Right lobe of liver (tissue), 6 donors: ENCODE measurements at places on chromosomes 6 and 20. TPM values are rescaled to one million over a fixed set of nuclear protein-coding genes. Genes with fewer than 3 reads are reported as not detected.

DNA sequence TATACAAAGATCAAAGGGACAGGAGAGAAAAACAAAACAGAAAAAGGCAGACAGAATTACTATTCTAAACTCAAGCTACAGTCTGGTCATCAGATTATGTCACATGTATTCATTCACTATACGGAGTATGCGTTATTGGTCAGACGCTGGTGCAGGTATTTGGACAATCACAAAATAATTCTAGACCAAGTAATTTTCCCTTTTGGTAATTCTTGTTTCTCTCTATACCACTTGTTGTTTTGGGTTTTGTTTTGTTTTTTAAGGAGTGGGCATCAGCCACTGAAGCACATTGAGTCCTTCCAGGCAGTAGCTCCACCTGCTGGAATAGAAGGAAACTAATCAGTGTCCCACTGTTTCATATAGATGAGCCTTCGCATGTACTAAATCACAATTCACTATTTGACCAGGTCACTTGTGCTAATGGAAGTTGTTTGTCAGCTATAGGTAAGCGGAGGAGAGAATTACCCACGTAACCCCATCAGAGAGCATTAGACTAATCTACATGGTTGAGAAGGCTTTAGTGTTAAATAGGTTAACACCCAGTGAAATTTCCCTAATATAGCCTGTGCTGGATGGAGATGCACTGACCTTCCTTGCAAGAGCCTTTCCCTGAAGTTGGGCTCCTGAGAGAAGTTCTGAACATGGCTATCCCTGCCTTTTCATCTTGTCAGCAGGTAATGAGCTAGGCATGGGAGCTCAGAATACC, 77.9 kb downstream of the TNFAIP3 start:
- no peak for DNase-seq

GRCh38 chr6:35061651-35062410, 79.3 kb downstream of the TCP11 start:
- no peak for DNase-seq

DNA sequence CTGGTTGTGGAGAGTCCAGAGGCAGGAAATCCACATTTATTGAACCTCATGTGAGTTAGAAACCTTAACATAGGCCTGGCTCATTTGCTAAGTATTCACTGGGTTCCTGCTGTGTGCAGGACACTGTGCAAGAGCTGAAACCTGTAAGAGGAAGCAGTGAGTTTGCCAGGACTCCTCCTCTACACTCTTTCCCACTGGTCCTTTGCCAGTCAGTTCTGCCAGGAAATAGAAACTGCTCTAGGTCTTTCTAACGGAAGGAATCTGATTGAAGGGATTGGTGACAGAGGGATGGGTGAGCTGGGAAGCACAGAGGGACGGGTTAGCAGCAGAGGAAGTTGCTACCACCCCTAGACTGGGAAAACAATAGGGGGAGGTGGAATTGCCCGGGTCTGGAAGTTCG, 234.2 kb upstream of the ECI2 start:
- no peak for DNase-seq

DNA sequence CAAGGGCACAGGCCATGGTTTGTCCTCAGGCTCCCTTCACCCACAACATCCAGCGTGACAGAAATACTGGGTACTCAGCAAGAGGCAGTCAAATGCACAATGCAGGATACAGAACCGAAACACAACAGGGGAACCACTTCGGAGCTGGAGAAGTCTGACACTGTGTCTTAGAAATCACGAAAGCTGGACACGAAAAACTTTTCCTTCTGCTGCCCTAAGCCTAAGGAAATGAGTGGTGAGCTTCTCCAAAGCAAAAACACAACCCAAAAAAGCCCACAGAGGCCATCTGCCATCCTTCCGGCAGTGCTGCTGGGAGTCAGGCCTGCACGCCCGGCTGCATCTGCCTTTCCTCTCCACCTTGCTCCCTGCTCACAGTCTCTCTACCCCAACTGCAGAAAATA, 106.3 kb downstream of the SLC23A2 start:
- DNase-seq: no peak

Gene METTL24
- 0.37 TPM for total RNA-seq

GRCh38 chr6:7050004-7050403, 57.8 kb upstream of the RREB1 start:
- no peak for DNase-seq

GRCh38 chr6:95576218-95576997, 927 bp upstream of the MANEA start:
- DNase-seq: no peak

GRCh38 chr20:19598117-19598850, 159.8 kb upstream of the RIN2 start:
- DNase-seq: no peak

- no peak for DNase-seq
Observed at GRCh38 chr6:136284909-136285308, 4.7 kb downstream of the BCLAF1 start.

Gene WDR46
- total RNA-seq: 26.3 TPM

Gene MEI4
- total RNA-seq: 0.25 TPM

DNA sequence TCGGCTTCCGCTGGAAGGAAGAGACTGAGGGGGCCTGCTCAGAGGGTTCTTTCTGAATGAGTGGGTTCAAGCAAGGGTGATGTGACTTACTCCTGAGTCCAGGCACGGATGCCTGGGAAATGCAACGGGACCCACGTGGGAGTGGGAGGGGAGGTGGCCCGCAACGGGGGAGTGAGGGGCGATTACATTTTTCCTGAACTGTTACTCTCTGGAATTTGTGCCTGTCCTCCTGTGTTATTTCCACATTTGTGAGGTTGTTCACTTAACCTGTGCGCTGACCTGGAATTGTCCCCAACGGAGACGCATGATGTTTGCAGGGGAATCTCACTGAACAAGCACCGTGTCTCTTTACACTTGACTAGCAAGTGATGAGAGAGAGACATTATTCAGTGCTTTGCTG, 209.4 kb downstream of the CDH4 start:
- no peak for DNase-seq

DNA sequence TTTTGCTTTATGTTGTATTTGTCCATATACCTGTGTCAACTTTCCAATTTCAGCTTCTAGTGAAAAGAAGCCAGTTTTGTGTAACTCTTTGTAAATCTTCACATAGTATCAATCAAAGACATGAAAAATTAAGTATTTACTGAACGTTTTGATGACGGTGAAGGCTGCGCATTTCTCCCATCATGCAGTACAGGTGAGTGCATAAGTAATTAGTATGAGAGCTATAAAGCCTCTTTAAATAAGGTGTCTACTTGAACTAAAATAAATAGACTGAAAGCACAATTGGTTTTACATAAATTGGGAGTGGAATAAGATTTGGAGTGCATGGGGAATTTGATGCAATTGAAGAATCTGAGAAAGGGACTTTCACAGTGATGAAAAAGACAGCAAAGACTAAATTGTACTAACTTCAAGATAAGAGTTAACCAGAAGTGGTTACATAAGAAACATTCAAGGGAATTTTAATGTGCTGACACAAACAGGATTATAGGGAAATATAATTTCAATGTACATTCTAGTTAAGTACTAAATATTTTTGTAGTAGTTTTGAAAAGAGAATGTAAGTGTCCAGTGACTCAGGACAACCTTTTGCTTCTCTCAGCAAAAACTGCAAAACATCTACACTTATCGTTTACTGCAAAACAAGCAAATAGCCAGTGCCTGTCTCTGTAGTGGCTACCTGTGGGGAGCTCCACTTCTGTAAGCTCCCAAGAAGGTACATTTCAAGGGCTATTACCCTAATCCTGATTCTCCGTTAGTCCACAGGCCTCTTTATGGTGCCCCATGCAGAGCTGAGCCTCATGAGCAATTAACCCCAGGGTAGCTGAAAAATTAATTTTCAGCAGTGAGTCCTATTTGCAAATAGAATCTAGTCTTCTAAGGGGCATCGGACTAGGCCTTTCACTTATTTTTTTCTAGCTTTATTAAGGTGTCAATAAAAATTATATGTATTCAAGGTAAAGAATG, 13.0 kb downstream of the TENT5A start:
- no peak for DNase-seq

DNA sequence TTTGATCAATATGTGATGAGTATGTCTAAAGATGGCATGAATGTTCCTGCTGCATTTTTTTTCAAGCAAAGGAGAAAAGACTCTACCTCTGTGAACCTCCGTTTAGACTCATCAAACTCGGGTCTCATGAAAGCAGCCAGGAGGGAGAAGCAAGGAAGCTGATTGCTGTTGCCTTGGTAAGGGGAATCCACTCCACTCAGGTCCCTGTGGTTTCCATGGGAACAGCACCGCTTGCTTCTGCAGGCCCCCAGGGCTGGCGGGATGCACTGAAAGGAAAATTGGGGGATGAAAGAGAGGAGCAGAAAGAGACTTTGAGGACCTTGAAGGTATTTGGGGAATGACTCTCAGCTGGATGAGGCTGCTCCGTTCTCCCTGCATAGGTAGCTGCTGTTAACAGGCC, 249.6 kb upstream of the RIN2 start:
- no peak for DNase-seq

Gene SNPH
- total RNA-seq: 0.12 TPM

DNA sequence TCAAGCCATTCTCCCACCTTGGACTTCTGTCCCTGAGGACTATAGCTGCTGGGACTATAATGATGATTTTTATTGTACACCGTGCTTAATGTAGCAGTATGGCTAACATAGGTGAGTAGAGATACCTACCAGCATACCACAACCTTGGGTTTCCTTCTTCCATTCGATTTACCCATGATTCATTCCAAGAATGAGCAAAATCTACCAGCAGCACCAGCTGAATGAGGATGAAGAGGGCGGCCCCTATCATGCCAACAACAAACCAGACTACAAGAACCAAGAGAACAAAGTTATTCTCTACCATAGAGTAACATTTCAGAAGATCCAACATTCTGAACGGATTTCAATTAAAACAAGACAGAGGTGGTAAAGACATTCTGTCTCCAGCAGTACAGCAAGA, 12.1 kb downstream of the SERINC3 start:
- no peak for DNase-seq

Gene PLG
- total RNA-seq: 765 TPM

Gene ZNF341
- 1.6 TPM for total RNA-seq

GRCh38 chr6:150622941-150623874, 23.5 kb downstream of the PLEKHG1 start:
- DNase-seq: no peak

DNA sequence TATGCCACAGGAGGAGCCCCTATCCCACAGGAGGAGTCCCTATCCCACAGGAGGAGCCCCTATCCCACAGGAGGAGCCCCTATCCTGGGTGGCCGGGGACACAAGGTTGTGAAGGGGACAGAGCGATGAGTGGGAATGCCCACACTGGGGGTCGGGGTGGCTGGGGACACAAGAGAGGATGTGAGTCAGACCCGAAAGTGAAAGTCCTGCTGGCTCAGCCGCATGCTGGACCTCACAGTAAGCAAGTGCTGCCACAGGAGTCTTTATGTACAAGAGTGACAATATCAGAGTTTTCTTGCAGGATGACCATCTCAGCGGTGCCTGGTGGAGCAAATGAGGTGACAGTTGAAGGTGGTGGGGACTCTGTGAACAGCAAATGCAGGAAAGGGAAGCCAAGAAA, 93.7 kb downstream of the PSMB1 start:
- DNase-seq: no peak

- peak; percentile 78 for DNase-seq
Observed at GRCh38 chr6:5302995-5303622, 41.8 kb downstream of the FARS2 start.

DNA sequence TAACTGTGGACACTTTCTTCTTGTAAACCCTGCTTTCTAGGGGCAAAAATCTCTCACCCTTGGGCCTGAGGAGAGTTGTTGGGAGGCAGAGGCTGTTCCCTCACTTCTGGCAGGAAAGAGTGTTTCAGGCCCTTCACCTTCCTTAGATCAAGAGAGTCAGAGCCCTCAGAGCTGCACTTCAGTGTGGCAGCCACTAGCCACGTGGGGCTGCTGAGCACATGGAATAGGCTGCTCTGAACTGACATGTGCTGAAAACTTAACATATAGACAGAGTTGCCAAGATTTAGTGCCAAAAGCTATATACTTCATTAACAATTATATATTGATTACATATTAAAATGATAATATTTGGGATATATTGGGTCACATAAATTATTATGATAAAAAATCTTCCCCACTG, 4.4 kb upstream of the LMBRD1 start:
- no peak for DNase-seq

Gene SEL1L2
- not detected for total RNA-seq

GRCh38 chr20:23634044-23634801, 3.5 kb downstream of the CST3 start:
- DNase-seq: no peak

Gene GGTLC1
- total RNA-seq: not detected

Gene ADGRF5
- 7.6 TPM for total RNA-seq

GRCh38 chr6:145213614-145214013, 521.7 kb downstream of the EPM2A start:
- no peak for DNase-seq

Gene HEY2
- total RNA-seq: 2.3 TPM

Gene STMN3
- 0.49 TPM for total RNA-seq

- DNase-seq: no peak
Observed at GRCh38 chr6:103236923-103237322, 1622.8 kb downstream of the HACE1 start.

Gene KCNB1
- total RNA-seq: 1.5 TPM

DNA sequence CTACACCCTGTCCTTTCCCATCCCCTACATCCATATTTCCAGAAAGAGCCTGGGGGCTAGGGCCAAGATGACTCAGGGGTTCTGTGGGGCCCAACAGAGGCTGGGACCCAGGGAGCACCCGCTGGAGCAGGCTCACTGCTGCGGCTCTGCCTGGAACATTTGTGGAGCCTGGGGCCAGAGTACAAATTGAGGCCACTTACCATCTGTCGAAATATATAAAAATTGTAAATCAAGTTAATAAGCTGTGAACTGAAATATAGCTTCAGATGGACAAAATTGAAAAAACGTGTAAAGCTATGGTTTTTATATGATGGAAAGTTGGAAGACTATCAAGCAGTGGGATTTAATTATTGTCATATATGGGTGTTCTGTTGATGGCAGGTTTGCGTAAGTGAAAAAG, 82.9 kb upstream of the ATXN1 start:
- DNase-seq: no peak

Gene PNLDC1
- not detected for total RNA-seq

Gene HNF4A
- total RNA-seq: 213 TPM

- DNase-seq: no peak
Observed at GRCh38 chr20:13458860-13459451, 179.8 kb downstream of the TASP1 start.

Gene NUP153
- total RNA-seq: 19.5 TPM

GRCh38 chr20:34651200-34651599, 25.7 kb downstream of the PIGU start:
- no peak for DNase-seq

DNA sequence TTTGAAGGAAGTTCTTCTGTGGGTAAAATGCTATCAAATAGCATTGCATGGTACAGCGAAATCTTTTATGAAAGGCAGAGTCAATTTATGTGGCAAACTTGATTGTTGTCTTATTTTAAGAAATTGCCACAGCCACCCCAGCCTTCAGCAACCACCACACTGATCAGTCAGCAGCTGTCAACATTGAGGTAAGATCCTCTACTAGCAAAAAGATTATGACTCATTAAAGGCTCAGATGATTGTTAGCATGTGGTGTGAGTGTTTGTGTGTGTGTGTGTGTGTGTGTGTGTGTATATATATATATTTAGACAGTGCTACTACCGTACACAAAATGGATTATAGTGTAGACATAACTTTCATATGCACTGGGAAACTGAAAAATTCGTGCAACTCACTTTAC, 27.8 kb downstream of the LRRN4 start:
- no peak for DNase-seq

Gene FLOT1
- 74.8 TPM for total RNA-seq
